ENCODE measurements at places on chromosomes 2 and 18.

DNA sequence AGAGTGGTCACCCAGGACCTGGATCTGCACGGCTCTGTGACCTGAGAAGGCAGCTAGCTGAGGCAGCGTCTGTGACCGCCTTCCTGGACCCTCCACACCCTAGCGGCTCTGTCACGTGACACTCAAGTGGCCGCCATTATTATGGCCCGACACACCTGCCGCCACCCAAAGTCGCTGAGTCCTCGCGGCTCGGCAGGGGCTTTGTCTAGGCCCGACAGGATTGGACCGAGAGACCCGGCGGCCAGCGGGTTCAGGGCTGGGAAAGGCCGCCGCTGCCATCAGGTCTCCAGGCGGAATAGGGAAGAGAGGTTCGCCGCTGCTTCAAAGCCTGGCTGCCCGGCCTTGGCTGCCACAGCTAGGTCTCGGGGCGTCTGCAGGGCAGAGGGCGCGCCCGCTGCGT, 1162.5 kb upstream of the LRRTM1 start:
- no peak overlapping the region for H3K4me3 ChIP-seq
- no peaks in the 10 kb centered on the region for H3K27me3 ChIP-seq

GRCh38 chr2:65917986-65918385, 485.6 kb upstream of the SPRED2 start:
- no peak overlapping the region for H3K27ac ChIP-seq
- H3K4me1 ChIP-seq: peaks cover 5% of the 10 kb centered on the region
- H3K4me3 ChIP-seq: no peak overlapping the region
- H3K36me3 ChIP-seq: no peaks in the 10 kb centered on the region
- no peaks in the 10 kb centered on the region for H3K27me3 ChIP-seq
- DNase-seq: no peak

GRCh38 chr18:44823782-44824181, 143.1 kb downstream of the SETBP1 start:
- no peaks in the 10 kb centered on the region for H3K36me3 ChIP-seq
- H3K27ac ChIP-seq: no peak overlapping the region
- no peak overlapping the region for H3K4me3 ChIP-seq
- no peak for DNase-seq

- H3K27me3 ChIP-seq: no peaks in the 10 kb centered on the region
- H3K4me1 ChIP-seq: no peaks in the 10 kb centered on the region
- no peaks in the 10 kb centered on the region for H3K36me3 ChIP-seq
- H3K27ac ChIP-seq: no peak overlapping the region
These were observed 210.6 kb downstream of the SEPTIN10 start for GRCh38 chr2:109402980-109403840.

- H3K27me3 ChIP-seq: no peaks in the 10 kb centered on the region
- no peak overlapping the region for H3K4me3 ChIP-seq
- no peak for DNase-seq
These were observed 12.8 kb upstream of the GALNT5 start for GRCh38 chr2:157244691-157245090.

DNA sequence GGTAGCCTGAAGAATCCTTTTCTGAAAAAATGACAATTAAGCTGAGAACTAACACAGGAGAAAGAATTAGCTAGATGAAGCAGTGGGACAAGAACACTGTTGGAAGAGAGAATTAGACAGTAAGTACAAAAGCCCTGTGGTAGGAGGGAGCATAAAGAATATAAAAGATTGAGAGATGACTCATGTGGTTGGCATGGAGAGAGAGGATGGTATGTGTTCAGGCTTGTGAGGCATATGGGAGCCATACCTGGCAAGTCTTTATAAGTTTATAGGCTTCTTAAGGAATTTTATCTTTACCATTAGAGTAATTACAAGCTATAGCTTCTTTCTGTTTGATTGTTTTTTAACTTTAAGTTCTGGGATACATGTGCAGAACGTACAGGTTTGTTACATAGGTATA, 325.0 kb downstream of the ARL6IP6 start:
- no peak overlapping the region for H3K4me3 ChIP-seq
- H3K4me1 ChIP-seq: no peaks in the 10 kb centered on the region
- H3K36me3 ChIP-seq: no peaks in the 10 kb centered on the region
- no peak for DNase-seq

- H3K4me3 ChIP-seq: no peak overlapping the region
- no peaks in the 10 kb centered on the region for H3K27me3 ChIP-seq
- peaks cover 3% of the 10 kb centered on the region for H3K4me1 ChIP-seq
- no peak for DNase-seq
These were observed 41.6 kb upstream of the NRP2 start for GRCh38 chr2:205640716-205641115.

DNA sequence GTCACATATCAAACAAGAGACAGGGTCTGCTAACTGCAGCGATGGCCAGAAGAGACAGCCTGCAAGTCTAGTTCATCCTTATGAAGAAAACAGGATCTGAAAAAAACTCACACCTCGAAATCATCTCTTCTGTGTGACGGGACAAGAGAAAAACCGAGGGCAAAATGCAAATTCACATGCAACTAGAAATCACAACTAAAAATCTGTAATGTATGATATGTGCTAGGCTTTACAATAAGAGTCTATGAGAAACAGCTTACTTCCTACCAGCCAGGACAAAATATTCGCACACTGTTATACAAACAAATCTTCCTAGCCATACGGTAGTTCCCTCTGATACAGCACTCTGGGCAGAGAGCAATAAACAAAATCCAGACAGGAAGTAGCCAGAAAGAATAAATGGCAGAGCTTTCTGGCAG, 48.8 kb downstream of the ANKRD44 start:
- H3K27me3 ChIP-seq: no peaks in the 10 kb centered on the region
- H3K4me3 ChIP-seq: peak overlapping the region; percentile 7
- H3K36me3 ChIP-seq: no peaks in the 10 kb centered on the region
- DNase-seq: no peak
- peaks cover 46% of the 10 kb centered on the region for H3K4me1 ChIP-seq

Measured in upper lobe of left lung (tissue), 6 donors.